T-helper 22 cell (primary cell): ENCODE measurements at places on chromosomes 12 and 14.

GRCh38 chr12:96434107-96434506 is 33.9 kb upstream of the CDK17 start:
- DNase-seq = peak; percentile 74

DNA sequence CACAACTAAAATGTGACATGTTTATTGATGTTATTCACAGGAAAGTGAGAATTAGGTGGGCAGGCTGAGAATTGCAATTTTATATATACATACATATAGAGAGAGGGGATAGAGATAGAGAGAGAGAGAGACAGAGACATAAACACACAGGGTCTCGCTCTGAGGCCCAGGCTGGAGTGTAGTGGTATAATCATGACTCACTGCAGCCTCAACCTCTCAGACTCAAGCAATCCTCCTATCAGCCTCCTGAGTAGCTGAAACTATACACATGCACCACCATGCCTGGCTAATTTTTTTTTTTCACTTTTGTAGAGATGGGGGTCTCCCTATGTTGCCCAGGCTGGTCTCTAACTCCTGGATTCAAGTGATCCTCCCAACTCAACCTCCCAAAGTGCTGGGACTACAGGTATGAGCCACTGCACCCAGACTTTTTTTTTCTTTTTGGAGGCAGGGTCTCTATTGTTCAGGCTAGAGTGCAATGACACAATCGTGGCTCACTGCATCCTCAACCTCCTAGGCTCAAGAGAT is 49.1 kb downstream of the R3HDM2 start:
- DNase-seq = no peak

DNA sequence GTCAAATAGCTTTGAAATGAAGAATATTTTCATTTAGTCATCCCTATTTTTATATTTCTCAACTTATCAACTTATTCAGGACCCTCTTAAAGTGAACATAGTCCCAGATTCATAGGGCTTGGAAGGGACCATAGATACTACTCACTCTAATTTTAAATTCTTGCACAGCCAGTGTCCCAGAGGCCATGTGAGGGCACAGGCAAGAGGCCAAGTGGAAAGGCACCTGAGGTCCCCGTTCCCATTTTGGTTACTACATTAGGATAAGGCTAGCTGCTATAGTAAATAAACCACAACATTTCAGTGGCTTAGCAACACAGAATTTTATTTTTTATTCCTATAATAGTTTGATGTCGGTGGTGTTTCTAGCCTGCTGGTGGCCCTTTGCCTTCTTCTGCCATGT is 227.8 kb downstream of the SPTSSA start:
- no peak for DNase-seq

GRCh38 chr12:99824900-99825542 is 159.7 kb downstream of the ANKS1B start:
- no peak for DNase-seq

DNA sequence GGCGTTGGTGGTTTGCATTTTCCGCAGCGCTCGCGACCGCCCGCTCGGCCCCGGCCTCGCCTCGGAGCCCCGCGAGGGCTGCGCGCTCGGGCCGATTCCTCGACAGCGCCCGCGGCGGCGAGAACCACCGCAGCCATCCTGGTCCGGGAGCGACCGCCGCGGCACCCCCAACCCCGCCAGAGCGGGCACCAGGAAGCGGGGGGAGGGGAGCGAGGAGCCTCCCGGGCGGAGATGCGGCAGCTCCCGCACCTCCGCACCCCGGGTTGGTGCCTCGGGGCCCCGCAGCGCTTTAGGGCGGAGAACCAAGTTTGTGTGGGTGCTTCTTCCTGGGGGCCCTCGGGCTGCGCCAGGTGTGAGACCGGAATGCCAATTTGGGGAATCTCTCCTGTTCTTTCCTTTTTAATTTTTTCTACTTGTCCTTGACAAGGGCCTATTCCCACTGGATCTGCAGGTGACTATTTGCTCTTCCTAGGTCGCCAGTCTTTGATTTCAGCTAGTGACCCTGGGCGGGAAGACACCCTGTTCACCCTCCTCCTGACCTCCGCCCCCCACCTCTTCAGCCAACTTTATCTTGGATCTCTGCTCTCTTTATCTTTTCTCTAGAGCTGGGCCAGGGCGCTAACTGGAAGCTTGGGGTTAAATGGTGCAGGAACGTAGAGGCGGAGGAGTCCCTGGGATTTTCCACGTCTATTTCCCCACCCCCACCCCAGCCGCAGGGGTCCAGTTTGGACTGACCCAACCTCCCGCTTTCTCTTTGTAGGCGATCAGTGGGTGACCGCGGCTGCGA is at the start of gene SOCS2:
Gene SOCS2 (plus strand): TSS at position 751 of the 787 bp plus-strand sequence. CDS start 223 bp downstream, outside the sequence.
- DNase-seq = no peak

DNA sequence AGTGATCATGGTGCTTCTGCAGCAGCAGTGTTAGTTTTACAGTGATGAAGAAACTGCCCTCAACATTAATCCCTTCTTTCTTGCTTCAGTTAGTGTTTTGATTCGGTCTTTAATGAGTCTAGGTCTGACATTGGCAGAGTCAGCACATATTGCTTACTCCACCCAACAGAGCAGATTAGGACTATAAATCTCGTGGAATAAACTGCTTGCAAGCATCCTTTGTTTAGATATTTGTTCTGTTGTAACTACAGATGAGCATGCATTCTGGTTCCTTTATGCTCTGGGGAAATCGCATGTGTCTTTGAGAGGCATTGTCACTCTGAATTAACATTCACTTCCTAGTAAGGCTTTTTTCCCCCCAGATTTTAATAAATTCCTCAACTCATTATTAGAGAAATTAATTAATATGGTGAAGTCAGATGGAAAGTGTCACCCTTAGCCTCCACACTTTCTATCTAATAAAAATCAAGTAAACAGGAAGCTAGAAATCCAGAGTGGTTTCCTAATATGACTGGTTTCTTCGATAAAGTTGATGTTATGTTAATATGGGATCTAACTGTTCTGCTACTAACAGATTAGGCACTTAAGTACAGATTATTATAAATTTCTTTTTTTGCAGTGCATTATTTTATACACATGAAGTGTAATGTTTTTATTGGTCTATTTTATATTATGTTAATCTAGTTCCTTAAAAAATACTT is 86.2 kb upstream of the SSTR1 start:
- DNase-seq = no peak

DNA sequence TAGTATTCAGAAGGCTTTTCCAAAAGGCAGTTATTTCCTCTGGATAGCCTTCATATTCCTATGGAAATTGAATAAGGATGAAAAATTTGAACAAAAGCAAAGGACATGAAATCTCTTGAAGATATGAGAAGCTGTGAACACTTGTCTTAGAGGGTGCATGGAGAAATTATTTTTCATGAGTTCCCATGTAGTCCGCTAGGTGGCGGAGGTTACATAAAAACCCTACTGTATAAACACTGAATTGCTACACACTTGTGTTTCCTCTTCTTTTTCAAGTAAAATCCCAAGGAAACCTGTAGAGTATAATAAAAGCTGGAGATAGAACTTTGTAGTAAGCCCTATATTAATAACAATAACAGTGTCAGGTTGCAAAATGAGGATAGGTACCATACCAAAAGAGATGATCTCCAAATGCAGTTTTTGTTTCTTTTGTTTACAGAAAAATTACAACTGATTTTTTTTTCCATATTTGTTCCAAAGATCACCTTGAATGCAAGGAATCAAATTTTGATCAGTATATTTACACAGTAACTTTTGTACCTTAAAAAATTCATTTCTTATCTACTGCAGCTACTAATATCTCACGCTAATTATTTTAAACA is 37.8 kb upstream of the OR4E1 start:
- no peak for DNase-seq

GRCh38 chr12:114414031-114414865 is 8.3 kb upstream of the TBX5 start:
- no peak for DNase-seq
